Activated T-helper 9 cell treated with anti-CD3 and anti-CD28 coated beads, Interleukin-2, amount 50 U/mL, for 16 hours (primary cell): ENCODE measurements at places on chromosomes 6 and 20.

DNA sequence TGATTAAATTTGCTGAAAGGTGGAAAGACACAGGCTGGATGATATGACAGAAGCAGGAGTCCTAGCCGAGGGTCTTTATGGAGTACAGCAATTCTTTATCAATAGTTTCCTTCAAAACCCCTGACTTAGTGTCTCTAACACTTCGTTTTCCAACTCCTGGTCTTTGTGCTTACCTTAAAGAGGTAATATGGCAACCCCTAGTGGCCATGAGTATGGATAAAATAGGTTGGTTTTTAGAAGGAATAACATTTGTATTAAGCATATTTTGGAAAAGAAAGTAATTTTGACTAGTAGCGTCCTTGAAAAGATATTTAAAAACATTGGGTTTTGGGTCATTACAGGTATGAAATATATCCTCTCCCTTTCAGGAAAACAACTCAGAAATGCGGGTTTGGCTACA is 51.9 kb downstream of the VGLL2 start:
- DNase-seq, result no peak

- no peak for DNase-seq
Observed at GRCh38 chr6:117118490-117118889, 146.9 kb upstream of the VGLL2 start.

DNA sequence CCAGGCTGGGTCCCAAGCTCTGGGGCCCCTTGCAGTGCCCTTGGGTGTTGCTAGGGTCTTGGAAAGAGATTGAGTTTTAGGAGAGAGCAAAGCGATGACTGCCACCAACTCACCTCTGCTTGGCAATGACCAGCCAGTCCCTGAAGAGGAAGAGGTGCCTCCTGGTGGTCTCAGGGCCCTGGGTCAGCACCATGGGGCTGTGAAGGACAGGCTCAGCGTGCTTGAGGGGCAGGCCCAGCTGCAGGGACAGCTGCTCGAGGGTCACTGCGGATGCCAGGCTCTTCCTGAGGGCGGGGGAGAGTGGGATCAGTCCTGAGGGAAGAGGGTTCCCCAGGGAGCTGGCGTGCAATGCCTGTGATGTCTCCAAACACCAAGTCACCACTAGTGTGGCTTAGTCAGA is 50.8 kb upstream of the TAGAP start:
- DNase-seq, result no peak

DNA sequence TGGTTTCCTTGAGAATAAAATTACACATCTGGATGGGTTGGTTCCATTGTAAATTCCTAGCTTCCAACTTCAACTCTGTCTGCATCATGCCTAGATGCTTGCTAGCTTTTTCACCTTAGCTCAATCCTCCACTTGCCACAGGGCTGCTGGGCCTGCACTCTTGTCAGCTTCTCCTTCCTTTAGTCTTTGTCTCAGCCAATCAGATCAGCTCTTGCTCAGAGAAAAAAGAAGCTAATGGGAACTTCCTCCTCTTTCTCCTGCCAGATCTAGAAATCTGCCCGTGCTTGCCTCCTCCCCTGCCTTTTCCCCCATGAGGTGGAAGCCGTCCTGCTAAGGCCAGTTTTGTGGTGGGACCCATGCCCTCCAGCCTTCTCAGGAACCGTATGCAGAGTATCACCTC is 18.5 kb downstream of the RAE1 start:
- no peak for DNase-seq

DNA sequence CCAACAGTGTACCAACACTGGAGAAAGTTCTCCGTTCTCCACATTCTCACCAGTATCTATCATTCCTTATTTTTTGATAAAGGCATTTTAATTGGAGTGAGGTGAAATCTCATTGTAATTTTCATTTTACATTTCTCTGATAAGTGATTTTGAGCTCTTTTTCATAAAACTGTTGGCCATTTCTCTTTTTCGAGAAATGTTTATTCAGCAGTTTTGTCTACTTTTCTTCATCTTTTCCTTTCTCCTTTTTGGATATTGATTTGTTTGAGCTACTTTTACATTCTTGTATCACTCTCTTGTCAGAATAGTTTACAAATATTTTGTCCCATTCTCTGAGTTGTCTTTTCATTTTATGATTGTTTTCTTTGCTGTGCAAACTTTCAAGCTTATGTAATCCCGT is 555.2 kb downstream of the COL12A1 start:
- no peak for DNase-seq

- DNase-seq, result no peak
Observed at GRCh38 chr20:62149532-62150309, 6.2 kb downstream of the SS18L1 start.

DNA sequence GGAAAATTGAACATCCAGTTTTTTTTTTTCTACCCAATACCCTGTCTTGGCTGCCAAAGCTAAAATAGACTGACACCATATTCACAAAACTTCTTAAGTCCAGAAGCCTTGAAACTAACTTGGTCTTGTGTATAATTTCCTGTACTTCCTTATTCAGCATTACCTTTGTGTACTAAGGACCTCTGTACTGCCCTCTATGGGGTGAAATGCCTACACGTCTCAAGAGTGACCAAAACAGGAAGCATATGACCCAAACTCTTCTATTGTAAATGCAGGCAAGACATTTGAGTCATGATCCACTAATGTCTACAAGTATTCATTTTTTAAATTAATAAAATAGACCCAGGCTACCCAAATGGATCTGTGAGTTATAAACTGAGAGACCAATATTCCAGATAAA is 50.4 kb downstream of the HMGCLL1 start:
- no peak for DNase-seq

GRCh38 chr6:15242937-15243614 is 2.8 kb upstream of the JARID2 start:
- DNase-seq, result no peak

- no peak for DNase-seq
Observed at GRCh38 chr20:55354720-55355119, 650.6 kb downstream of the CBLN4 start.

DNA sequence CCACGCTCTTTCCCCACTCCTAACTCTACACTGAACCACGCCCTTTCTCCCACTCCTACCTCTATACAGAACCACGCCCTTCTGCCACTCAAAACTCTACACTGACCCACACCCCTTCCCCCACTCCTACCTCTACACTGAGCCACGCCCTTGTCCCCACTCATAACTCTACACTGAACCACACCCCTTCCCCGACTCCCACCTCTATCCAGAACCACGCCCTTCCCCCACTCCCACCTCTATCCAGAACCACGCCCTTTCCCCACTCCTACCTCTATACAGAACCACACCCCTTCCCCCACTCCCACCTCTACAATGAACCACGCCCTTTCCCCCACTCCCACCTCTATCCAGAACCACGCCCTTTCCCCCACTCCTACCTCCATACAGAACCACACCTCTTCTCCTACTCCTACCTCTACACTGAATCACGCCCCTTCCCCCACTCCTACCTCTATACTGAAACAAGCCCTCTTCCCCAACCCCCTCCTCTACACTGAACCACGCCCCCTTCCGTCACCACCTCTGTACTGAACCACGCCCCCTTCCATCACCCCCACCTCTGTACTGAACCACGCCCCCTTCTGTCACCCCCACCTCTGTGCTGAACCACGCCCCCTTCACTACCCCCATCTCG is 10.1 kb downstream of the PXMP4 start:
- DNase-seq, result no peak

DNA sequence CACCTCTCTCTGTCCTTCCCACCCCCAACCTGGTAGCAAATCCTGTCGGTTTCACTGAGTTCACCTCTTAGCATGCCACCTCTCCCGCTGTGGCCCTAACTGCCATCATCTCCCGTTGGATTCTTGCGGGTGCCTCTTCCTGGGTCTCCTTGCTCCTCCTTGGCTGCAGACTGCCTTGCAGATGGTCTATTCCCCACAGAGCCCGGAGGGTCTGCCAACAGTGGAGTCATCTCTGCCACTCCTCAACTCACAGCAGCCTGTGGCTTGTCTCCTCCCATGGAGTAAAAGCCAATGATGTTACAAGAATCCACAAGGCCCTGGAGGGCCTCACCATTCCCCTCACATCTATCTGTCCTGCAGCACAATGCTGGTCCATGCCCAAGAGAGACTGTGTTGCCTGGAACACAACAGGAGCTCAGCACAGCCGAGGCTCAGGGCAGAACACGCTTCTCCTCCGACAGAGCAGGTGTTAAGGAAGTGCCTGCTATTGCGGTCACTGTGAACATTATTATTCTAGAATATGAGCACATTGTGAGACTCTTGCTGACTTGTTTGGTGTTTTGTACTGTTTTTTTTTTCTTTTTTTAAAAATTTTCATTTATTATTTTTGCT is 241.8 kb upstream of the SULF2 start:
- no peak for DNase-seq

DNA sequence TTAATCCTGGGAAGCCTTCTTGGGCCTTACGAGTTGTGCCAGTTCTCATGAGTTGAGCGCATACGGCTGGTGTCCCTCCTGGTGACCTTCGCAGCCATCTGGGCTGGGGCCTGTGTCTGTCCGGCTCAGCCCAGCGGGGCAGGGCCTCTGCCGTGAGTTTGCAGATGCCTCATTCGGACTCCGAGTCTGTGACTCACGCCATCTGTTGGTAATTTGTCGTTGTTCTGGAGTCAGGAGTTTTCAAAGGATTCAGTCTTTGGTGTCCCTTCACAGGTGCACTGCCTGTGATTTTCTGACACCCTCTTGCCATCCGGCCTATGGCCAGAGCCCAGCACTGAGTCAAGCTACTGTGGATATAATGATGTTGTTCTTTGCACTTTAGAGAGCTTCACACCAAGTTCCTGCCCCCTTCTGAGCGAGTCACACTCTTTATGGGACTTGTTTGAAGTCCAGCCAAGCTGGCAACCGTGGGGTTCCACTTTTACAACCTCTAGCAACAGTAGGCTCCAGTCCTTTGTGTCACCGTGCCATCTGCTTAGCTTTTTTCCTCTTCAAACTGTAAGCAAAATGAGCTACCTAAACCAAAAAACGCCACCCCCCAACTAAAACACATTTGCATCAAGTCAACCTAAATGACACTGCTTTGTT is 175.6 kb downstream of the AIG1 start:
- no peak for DNase-seq

- no peak for DNase-seq
Observed at GRCh38 chr20:53658322-53658721, 64.7 kb upstream of the ZNF217 start.
